ENCODE measurements at places on chromosomes 7 and 10. TPM values are rescaled to one million over a fixed set of nuclear protein-coding genes. Genes with fewer than 3 reads are reported as not detected.

- peak; percentile 35 for DNase-seq
Observed at GRCh38 chr7:123727071-123727837, 21.5 kb downstream of the WASL start.

GRCh38 chr10:45308707-45309106 is 6.7 kb downstream of the OR13A1 start:
- DNase-seq, result no peak

- no peak for DNase-seq
Observed at GRCh38 chr7:13829914-13830900, 159.3 kb downstream of the ETV1 start.

- no peak for DNase-seq
Observed at GRCh38 chr7:20358106-20358505, 27.4 kb downstream of the ITGB8 start.

DNA sequence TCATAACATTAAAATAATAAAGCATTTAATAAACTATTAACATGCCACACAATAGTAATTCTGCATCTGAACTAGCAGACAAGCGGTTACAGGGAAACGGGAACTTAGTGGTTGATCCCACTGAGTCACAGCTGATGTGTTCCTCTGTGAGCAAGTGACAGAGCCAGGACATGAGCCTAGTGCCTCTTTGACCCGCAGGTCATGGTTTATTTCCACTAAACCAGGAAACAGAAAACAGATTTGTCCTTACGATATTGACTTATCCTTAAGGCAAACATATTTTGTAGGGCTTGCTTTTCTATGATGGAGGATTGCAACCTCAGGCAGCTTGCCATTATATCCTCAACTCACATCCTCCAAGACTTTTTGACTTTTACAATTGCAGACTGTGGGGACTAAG is 987.3 kb downstream of the CCSER2 start:
- no peak for DNase-seq

DNA sequence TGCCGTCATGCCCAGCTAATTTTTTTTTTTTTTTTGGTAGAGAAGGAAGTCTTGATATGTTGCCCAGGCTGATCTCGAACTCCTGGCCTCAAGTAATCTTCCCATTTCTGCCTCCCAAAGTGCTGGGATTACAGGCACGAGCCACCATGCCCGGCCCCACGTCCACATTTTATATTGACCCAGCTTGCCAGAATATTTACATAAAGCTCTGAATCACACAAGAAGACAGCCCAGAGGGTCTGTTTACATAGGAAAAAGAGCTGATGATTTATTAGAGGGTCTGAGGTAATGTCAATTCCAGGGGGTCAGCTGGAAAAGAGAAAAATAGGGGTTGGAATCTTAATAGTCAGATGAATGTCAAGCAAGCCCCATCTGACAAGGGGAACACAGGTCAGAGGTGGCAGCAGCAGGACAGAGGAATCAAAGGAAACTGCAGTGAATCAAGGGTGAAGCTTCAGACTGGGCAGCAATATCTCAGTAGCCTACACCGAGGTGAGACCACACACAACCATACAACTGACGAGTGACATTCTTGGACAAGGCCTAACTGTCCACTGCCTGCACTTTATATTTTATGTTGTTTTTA is 15.8 kb upstream of the SLF2 start:
- no peak for DNase-seq

- DNase-seq, result no peak
Observed at GRCh38 chr7:92634205-92634604, 44.0 kb upstream of the FAM133B start.

DNA sequence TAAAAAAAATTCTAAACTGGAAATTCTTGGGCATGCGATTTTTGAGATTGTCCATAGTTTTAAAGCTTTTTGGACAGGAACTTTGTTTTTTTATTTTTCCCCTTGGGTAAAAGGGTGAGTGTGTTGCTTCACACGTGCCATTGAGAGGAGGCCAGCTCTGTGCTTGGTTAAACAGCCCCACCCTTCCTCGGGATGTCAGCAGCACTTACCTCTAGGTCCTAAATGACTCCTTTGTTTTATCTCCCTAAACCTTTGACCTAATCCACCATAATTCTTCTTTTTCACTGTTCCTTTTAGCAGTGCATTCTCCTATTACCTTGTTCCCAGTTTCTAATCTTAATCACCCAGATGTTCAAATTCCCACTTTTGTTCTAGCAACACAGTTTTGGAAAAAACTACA is 83.5 kb downstream of the SEMA3D start:
- no peak for DNase-seq

Gene SORCS3
- total RNA-seq, result under 0.01 TPM

Gene AKR1C4
- not detected for total RNA-seq

Gene HPSE2
- total RNA-seq, result not detected

Gene CROT
- total RNA-seq, result 8.2 TPM

Gene RNLS
- total RNA-seq, result 7.1 TPM

Gene OR6B1
- total RNA-seq, result not detected

Measured in epithelial cell of proximal tubule (primary cell).